ENCODE measurements at places on chromosomes 12 and 14.
A peak's percentile ranks its signal among the peaks of the same experiment; 100 is the strongest.

DNA sequence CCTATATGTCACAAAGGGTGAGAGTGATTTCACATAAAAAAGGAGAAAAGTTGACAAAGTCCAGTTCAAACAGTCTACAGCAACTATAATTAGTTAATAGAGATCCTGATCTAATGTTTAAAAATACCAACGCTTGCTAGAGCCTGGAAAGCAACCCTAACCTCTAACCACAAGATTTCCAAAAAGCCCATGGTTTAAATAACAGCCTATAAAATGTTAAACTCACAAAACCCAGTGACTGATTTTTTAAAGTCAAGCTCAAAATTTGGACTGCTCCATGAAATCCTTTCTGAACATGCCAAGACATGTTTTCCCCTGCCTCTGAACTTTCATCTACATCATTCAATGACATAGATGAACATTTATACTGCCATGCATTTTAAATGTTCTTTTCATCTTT is 81.6 kb downstream of the PLEKHG7 start:
- no peak for DNase-seq

- DNase-seq, result no peak
Measured at GRCh38 chr14:35341454-35341750, 49.2 kb downstream of the PSMA6 start.

DNA sequence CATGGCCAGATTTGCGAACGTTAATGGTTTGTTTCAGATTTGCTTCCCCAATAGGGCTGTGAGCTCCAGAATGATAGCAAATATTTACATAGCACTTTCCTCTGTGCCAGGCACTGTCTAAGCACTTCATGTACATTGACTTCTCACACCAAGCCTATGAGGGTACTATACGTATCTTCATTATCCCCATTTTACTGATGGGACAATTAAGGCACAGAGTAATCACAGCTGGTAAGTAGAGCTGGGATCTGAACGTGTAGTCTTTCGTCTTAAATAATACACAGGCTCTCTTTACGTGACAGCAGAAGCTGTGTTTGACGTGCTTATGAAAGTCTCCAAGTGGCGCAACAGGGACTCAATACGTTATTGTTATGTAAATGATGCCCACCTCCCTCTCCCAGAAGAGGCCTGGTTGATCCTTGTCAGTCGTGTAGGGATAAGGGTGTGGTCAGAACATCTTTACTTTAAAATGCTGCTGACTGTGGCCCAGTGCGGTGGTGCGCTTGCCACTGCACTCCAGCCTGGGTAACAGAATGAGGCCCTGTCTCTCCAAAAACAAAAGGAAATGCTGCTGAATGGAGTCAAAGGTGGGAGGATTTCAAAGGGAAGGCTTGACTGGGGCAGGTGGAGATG is 66.3 kb upstream of the TCL1B start:
- no peak for DNase-seq

- DNase-seq, result no peak
Measured at GRCh38 chr12:131046813-131047788, 93.4 kb downstream of the ADGRD1 start.

GRCh38 chr12:116878567-116879508 is 2.4 kb downstream of the HRK start:
- DNase-seq, result no peak

DNA sequence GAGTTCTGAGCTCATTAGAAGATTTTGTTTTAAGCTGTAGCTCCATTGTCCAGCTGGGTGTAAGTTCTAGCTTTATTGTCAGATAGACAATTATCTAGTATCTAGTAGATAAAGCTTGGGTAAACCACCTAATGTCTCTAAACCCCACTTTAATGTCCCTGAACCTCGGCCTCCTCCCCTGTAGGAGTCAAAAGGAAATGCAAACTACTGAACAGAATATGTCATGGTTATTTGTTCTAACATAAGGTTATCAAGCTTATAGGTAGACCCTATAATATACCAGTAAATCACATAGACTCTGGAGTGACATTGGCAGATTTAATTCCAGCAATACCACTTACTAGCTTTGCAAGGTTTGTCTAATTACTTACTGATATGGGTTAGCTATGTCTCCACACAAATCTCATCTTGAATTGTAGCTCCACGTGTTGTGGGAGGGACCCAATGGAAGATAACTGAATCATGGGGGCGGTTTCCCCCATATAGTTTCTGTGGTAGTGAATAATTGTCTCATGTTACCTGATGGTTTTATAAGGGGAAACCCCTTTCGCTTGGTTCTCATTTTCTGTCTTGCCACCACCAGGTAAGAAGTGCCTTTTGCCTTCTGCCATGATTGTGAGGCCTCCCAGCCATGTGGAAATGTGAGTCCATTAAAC is 29.4 kb downstream of the BCAT1 start:
- DNase-seq, result no peak

DNA sequence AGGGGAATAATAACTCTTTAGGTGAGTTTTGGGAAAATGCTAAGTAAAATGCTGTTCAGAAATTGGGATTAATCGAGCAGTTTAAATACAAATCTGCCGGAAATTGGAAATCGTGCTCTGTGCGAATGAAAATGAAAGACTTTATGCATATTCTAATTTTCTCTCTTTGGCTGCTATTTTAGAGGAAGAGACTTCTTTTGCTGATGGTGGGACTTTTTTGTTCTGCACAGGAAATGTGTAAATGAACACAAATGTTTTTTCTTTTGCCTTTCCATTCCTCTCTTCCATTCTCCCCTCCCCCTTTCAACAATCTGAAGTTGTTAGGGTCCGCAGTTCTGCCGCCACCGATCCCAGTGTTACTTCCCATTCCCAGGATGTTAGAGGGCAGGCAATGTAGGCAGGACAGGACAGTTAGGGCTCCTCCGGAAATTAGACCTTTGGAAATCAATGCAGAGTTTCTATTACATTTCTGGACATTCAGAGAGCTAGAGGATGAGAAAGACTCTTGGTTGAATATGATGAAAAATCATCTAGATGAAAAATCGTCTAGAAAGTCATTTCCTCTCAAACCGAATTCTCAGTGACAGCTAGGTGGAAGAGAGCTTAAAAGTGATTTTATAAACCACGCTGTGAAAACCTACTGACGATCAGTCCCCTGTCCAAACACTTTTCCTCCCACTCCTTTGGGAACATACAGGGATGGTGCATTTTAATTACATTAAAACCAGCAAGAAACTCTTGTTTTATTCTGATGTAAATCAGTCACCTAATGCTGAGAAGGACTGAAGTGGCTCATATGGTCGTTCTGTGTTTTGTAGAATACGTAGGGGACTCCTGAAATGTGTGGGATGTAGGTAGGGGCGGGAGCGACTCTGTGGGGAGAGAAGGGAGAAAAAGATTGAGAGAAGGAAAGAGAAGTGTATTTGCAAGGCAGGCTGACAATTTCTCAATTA is 17.8 kb downstream of the FOXG1 start:
- DNase-seq, result no peak

DNA sequence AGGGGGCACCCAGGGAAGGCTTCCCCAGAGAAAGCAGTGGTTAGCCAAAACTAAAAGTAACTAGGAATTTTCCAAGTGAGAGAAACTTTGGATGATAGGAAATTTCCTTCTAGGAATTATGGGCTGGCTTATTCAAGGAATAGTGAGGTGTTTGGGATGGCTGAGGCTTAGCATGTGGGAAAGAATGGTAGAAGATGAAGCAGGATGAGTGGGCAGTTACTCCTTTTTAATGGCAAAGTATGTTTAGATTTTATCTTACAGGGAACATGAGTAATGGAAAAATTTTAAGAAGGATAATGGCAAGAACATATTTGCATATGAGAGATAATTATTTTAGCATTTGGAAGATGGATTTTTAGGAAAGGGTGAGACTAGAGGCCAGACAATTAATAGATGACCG is 197.6 kb downstream of the SLC38A4 start:
- DNase-seq, result no peak

DNA sequence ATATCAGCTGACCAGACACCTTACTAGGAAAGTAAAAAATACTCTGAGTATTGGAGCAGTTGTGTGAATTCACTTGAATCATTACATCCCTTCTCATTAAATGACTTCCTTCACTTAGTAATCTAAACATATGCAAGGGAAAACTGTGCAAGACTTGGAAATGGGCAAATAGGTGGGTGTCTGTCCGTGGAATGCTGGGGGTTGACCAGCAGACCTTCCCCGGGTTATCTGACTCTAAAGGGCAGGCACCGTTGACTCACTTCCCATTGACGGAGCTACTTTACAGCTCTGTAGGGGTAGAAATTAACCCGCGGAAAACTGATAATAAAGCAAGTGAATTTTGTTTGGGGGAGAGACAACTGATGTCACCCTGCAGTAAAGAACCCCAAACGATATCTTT is 199.3 kb downstream of the TTC7B start:
- DNase-seq, result no peak

DNA sequence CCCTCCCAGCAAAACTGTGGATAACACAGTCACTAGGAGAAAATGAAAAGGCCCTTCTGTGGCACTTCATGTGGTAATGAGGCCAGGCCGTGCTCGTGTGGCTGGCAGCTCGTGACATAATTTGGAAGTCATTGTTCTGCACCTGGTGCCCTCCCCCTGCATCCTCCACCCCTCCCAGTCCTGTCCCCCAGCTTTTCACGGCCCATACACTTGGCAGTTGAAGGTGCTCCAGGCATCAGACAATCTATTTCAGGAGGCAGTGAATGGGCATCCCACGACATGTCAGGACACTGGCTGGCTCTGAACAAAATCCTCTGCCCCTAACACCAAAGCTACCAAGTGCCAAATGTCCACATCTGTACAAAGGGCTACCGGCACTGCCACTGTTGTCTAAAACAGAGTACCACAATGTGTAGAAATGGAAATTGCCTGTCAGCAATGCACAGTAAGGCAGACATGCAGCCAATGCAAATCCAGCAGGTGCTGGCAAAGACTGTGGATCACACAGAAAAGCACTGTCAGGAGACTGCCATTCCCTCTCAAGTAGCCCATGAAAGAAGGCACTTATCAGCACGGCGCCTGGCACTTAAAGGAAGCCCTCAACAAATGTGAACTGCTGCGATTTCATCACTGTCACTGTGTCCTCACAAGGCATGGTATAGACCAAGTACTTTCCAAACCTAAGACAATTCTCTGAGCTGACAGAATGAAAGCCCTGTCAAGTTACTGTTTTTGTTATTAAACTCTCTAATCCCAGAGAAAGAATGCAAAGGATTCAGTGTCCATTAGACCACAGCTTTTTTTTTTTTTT is 39.1 kb downstream of the CORO1C start:
- DNase-seq, result peak; percentile 66

DNA sequence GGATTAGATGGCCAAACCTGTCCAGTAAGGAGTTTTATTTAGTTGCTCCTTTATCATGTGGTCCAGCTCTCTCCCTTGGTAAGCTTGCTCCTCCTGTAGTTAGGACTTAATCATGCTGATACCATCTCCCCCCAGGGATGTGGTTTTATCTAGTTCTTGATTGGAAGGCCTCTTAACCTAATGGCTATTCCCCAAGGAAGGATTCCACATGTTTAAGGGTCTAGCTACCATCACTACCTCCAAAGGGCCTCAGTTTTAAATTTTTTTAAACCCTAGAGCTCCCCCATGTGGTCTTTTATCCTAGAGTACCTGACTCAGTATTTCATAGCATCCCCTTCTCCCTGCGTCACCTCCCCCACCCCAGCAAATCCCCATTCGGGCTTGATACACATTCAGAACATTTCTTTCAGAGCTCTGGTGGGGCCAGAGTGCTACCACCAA is 22.5 kb downstream of the MAP3K12 start:
- DNase-seq, result no peak

DNA sequence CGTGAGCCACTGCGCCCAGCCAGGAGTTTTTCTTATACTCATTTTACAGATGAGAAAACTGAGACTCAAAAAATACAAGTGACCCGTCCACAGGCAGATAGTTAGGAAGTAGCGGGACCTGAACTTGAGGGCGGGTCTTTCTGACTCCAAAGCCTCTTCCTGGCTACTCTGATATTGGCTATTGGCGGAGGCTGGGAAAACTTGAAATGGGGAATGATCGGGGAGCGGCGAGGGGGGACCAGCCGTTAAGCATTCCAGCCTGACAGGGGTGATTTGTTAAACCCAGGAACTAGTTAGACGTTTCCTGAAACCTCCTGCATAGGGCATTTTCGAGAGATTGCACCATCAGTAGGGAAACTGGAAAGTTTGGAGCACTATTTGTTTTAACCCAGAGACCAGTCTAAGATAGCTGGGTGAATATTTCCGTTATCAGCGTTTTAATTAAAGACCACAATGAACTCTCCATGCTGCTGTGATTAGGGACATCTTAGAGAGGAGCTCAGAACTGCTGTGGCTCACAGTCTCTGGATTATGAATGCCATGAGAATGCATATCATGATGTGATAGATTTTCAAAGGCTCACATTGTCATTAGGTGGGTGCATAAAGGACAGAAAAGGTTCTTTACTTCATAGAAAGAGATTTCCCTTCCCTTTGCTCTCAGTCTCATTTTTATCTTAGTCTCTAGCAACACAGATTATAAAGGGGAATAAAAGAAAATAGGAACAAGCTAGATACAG is 2.5 kb downstream of the NR1H4 start:
- no peak for DNase-seq

DNA sequence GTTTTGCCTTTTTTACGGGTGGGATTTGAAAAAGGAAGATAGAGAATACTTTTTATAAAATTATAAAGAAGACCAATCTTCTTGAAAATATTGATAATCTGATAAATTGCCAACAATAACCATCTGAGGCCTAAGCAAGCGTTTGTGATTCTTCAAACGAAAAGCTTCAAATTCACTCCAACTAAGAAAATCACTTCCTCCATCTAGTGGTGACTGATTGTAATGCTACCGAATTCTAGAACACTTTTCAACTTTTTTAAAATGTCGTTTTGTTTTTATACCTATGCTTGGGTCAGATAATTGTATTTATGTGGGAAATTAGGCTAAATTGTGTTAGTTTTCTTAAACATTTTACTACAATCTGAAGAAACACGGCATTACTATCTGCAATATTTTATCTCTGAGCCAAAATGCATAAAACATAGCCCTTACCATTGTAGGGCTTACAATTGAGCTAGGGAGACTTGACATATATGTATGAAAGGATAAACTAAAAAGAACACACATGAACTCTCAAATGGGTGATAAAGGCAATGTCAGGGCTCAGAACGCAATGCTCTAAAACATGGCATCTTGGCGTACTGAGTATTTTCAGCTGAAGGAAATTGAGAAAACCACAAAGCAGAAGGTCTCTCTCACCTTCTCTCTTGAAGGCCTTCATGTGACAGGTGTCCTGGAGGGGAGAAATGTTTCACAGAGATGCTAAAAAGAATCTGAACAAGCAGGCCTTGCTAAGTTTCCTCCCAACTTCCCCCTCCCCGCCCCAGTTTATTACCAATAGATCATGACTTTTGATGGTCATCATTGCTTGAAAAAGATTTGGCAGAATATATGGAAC is 36.8 kb upstream of the G2E3 start:
- DNase-seq, result no peak

DNA sequence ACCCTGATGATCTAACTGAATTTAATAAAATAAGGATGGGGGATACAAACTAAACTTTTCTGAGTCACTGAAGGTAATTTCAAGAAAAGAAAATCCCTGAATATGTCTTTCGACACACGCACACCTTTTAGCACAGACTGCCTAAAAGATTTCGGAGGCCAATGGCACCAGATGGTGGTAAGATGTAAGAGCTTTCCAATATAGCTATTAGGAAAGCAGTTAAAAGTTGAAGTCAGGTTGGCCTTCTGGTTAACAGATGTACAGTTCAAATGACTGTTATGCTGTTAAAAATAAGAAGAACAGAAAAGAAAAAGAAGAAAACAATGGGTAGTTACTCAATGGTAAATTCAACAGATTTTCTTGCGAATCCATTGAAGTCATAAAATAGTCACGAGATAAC is 80.7 kb upstream of the KRR1 start:
- DNase-seq, result no peak

- DNase-seq, result no peak
Measured at GRCh38 chr14:76834241-76834661, 8.0 kb downstream of the LRRC74A start.

GRCh38 chr14:31166271-31166561 is 41.4 kb downstream of the HECTD1 start:
- DNase-seq, result no peak
